NCI-H2171 treated with DMSO at 0.1 percent for 48 hours (cell line): ENCODE measurements at places on chromosomes 6 and 20.

- DNase-seq: no peak
Observed at GRCh38 chr6:13131935-13132661, 196.2 kb downstream of the TBC1D7 start.

DNA sequence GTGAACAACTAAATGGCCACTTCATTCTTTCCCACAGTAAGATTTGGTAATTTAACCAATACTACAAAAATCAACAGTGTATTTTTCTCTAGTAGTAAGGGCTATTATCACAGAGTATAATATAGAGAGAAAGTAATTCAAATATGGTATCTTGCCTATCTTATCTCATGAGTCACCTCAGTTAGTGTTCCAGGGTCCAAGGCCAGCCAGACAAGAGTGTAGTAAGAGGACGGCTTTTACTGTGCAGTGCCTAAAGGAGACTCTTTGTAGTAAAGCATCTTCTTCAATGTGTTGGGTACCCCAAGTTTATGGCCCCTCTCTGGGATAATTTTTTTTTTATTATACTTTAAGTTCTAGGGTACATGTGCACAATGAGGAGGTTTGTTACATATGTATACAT lies 607.4 kb downstream of the PKHD1 start:
- DNase-seq: no peak

DNA sequence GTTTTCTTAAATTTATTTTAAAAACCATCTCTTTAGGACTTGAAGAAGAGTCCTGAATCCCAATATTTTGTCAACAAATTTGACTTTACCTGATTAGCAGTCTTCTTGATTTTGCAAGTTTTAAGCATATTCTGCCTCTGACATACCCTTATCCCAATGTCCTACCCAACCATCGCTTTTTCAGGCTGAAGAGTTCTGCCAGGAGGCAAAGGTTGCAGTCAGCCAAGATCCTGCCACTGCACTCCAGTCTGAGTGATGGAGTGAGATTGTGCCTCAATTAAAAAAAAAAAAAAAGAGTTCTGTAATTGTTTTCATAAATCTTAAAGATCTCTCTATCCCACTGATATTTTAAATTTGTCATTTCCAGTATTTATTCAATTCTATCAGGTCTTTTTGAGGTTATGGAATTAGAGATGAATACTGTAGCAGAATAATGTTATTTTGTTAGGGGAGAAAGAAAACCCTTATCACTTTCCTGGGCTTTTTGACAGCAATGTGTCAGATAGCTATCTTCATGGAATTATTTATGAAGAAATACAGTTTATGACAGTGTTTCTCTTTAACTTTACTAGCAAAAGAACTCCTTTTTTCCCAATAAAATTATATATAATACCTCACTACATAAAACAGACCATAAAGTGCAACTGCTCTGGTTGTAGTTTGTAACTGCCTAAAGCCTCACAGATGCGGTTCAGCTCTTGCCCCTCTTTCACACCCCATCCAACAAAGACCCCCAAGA lies 78.2 kb downstream of the IBTK start:
- no peak for DNase-seq

DNA sequence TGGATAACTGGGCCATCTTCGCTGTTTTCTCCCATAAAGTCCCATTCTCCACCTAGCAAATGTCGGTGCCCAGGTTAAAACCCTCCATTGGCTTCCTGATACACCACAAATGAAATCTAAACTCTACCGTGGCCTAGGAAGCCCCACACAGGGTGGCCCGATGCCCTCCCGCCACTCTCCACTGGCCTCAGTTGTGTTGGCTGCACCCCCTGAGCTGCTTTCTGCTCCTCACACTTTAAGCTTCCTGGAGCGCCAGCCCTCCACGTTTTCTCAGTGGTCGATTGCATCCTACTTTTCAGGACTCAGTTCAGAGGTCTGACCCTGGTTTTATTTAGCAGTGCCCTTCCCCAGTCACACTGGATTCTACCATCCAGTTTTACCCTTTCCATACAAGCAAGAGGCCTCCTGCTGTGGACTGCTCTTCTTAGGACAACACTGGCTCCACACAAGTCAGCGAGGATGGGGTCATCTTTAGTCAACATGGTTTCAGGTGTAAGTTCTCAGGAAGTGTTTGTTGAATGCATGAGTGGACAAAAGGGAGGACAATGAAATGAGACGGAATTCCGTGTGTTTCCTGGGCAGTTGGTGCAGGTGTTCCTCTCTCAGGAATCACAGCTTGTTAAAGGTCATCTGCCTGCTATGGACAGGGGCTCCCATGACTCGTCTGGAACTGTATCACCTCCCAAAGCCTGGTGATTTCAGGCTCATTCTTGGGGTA lies 124.1 kb downstream of the SULF2 start:
- no peak for DNase-seq

GRCh38 chr20:63624486-63624885 lies 2.4 kb downstream of the GMEB2 start:
- DNase-seq: peak; percentile 27

DNA sequence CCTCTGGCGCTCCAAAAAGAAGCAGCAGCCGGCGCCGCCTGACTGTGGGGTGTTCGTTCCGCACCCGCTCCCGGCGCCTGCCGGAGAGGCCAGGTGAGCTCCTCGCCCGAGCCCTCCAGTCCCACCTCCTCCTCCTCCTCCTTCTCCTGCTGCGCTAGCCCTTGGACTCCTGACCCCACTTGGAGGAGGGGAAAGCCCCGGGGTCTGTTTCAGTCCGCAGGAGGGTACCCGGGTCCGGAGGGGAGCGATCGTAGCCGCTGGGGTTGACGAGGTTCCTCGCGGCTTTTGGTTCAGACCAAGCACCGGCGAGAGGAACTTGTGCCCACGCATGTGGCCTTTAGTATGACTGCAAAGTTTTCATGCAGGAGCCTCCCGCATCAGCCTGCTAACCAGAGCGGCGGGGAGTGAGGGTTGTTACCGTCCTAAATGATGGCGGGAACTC lies 493 bp downstream of the CRYBG1 start:
- DNase-seq: no peak

GRCh38 chr20:59359906-59360725 lies 59.7 kb downstream of the EDN3 start:
- no peak for DNase-seq

GRCh38 chr6:135170849-135171248 lies 10.3 kb upstream of the MYB start:
- no peak for DNase-seq

- peak; percentile 34 for DNase-seq
Observed at GRCh38 chr6:109008537-109009235, 86.0 kb downstream of the SESN1 start.

DNA sequence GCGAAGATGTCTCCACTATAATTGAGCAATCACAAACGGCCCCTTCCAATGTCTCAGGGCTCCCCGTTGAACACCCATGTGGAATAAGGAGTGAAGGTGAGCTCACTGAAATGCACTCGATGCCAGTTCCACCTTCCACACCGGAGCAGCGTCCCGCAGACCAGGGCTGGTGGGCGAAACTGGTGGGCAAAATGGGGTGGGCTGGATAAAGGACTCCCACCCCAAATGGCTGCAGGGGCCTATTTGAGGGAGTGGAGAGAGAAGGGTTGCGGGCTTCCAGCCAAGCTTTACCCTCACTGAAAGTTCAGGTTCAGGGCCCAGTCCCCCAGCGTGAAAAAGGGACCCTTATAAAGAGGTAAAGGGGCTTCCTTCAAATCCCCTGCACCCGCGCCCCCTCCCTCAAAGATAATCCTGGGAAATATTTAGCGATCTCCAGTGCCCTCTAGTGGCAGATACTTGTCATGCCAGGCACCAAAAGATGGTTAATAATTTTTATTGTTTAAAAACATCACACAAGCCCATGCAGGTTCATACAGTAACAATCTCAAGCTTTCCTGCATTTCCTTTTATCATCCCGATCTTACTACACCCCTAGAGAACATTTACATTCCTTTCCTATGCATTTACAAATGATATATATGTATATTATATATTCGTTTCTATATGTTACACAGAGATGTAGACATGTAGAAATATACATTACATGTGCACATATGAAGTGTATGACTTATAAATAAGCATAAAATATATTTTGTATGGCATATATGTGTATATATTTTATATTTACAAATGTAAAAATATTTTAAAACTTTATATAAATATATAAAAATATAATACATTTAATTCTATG lies 58.2 kb upstream of the NKX2-2 start:
- DNase-seq: peak; percentile 42
